ENCODE measurements at places on chromosomes 5 and 9. TPM values are rescaled to one million over a fixed set of nuclear protein-coding genes. Genes with fewer than 3 reads are reported as not detected.

- no peak for DNase-seq
Measured at GRCh38 chr9:98491828-98492227, 216.9 kb downstream of the GABBR2 start.

DNA sequence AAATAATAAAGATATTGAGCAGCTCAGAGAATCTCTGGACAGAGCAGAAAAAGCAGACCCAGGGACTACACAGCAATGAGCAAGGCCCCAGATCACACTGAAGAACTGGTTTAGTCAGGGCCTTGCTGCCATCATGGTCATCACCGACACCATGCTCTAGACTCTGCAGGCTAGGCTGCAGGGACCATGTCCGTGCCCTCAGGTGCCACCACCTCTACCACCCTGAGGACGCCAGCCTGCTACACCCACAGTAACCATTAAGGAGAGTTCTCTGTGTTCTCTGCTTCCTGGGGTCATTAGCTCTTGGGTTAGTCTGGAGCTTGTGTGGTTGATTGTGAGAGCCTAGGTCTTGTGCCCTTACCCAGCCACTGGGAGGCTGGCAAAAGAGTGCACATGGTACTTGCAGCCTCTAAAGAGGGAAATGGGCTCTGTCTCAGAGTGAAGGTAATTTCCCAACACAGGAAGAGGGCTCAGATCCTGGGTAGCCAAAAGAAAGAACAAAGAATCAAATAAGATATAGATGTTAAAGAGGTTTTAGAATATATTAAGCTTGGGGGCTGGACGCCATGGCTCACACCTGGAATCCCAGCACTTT, 31.9 kb upstream of the JADE2 start:
- no peak for DNase-seq

DNA sequence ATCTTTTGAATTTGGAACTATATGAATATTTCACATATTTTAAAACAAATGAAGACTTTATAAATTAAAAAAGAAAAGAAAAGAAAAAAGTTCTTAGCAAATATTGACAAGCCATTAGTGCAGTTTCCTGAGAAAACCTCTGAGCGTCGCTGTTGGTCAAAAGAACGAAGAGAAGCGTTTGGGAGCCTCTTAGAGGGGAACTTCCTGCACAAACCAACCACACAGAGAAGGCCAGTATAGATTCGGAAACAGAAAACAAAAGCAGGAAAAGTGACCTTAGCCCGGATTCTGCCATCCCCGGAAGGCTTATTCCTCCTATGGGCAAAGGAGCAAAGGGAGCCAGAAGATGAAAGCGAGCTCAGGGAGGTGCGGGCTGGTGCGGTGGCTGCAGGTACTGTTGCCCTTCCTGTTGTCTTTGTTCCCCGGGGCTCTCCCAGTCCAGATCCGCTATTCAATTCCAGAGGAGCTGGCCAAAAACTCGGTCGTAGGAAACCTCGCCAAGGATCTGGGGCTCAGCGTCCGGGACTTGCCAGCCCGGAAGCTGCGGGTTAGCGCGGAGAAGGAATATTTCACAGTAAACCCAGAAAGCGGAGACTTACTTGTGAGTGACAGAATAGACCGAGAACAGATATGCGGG, at the start of gene PCDHGB2:
Gene PCDHGB2 (plus strand): TSS at position 205 of the 637 bp plus-strand sequence. CDS start 142 bp downstream, at position 347.
- DNase-seq = peak; percentile 30

- no peak for DNase-seq
Measured at GRCh38 chr5:118033686-118034338, 954.5 kb downstream of the DTWD2 start.

DNA sequence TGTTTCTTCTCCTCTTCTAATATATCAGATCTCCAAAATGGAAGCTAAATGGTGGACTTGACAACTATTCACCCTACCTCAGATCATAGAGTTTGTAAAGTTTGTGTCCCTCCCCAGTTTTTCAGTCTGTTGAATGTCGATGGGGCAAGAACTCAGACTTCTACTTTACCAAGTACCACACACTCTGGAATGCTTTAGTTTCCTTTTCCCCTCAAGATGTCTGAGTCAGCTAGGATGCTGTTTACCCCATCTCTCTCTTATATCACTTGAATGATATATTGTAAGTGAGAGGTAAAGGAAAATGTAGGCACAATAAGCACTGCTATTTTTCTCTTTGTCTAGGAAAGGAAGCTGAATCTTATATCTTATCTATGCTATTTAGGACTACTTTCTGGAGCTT, 25.9 kb upstream of the TAL2 start:
- no peak for DNase-seq

DNA sequence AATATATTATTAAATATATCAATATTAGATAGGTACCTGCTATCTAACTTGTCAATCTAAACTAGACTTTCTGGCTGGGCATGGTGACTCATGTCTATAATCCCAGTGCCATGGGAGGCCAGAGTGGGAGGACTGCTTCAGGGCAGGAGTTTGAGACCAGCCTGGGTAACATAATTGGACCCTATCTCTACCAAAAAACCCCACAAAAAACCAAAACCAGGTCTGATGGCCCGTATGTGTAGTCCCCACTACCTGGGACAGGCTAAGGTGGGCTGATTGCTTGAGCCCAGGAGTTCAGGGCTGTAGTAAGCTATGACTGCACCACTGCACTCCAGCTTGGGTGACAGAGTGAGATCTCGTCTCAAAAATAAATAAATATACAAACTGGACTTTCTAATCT, 55.0 kb downstream of the PJA2 start:
- no peak for DNase-seq

DNA sequence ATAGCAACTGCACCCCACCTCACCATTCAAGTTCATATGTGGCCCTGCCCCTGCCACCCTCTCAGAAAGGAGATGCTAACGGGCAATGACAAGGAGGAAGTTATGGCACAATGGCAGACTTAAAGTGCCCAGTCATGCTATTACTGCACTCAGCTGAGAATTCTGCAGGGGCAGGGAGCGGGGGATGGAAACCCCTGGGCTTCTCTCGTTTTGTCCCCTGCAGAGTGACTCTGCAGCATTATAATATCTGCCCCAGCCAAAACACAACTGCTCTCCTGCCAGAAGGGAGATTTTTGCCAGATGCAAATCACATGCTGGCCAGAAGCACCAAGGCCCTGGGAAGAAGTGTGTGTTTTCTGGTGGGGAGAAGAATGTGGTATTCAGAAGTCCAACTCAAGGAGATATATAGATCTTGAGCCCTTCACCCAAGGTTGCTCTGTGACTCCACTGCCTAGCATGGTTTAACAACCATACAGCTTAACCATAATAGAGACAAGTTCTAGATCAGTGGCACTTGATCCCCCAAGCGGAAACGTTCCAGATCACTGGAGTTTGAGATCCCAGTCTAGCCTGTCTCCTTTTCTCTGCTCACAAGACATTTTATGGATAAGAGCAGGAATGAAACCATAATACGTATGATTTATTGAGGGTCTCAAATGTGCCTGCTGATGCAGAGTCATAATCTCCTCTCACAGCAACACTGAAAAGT, 207.0 kb upstream of the MAP3K1 start:
- no peak for DNase-seq

GRCh38 chr5:142472306-142472951, 147.6 kb upstream of the SPRY4 start:
- peak; percentile 98 for DNase-seq

GRCh38 chr5:161311146-161311708, 235.3 kb downstream of the GABRB2 start:
- DNase-seq = no peak

- DNase-seq = peak; percentile 95
Measured at GRCh38 chr5:142872795-142873194, 102.6 kb downstream of the ARHGAP26 start.

DNA sequence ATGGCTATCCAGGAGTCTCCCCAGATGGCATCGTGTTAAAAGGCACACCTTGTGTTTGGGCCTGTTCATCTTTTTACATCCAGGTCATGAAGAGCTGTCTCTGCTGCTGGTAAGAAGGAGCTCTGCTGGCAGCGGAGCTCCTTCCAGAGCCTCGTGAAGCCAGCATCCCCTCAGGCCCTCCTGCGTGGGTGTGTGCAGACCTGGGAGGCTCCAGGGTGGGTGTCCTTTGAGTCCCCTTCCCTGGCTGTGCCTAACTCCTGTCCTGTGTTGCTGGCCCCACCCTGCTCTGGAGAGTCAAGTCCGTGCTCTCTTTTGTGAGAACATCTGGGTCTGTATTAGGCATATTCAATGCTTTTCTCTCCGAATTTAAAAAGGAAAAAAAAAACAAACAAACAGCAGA, 149.6 kb upstream of the IRX2 start:
- no peak for DNase-seq

DNA sequence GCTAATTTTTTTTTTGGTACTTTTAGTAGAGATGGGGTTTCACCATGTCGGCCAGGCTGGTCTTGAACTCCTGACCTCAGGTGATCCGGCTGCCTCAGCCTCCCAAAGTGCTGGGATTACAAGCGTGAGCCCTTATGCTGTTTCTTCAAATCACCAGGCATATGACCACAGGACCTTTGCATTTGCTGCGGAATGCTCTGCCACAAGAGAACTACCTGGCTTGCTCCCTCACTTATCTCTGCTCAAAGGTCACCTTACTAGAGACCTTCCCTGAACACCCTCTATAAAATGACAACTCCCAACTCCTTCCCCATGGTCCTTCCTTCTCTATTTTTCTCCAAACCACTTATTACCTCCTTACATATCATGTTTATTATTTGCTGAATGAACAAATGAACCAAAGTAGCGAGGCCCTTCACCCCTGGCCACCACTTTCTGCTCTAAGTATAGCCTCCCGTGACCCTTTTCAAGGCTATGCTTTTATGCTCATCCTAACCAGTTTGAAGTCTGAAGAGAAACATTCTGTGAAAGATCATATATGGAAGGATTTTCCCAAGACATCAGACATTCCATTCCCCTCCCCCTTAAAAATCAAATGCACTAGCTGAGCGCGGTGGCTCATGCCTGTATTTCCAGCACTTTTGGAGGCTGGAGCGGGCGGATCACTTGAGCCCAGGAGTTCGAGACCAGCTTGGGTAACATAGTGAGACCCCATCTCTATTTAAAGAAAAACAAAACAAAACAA, 1.3 kb downstream of the ZER1 start:
- DNase-seq = no peak

- DNase-seq = no peak
Measured at GRCh38 chr9:116859763-116860162, 172.7 kb downstream of the TRIM32 start.

The PHPT1 gene
- total RNA-seq = 124 TPM

The NR2F1-AS1 gene
- 2.2 TPM for total RNA-seq

The GPRIN1 gene
- total RNA-seq = 13.1 TPM

The CATSPER3 gene
- total RNA-seq = 0.13 TPM

Data from HT1080 (cell line).